ENCODE measurements at places on chromosomes 6 and 20.

DNA sequence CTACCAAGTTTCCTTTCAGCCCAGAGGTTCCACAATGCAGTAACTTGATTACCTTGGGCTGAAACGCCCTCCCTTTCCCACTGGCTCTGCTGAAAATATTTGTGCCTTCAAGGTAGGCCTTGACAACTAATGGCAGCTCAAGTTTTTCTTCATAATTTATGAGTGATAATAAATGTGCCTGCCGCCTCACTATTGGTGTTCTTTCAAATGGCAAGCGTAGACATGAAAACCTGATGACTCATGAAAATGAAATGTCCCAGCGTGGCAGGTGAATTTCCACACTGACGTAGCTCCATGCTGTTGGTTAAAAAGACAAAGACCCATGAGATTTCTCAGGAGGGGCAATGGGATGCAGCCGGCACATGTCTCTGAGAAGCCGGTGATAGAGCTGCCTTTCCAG lies 107.2 kb upstream of the GGTLC1 start:
- peak; percentile 75 for DNase-seq

- DNase-seq: no peak
Observed at GRCh38 chr20:17783671-17784070, 83.9 kb downstream of the BANF2 start.

DNA sequence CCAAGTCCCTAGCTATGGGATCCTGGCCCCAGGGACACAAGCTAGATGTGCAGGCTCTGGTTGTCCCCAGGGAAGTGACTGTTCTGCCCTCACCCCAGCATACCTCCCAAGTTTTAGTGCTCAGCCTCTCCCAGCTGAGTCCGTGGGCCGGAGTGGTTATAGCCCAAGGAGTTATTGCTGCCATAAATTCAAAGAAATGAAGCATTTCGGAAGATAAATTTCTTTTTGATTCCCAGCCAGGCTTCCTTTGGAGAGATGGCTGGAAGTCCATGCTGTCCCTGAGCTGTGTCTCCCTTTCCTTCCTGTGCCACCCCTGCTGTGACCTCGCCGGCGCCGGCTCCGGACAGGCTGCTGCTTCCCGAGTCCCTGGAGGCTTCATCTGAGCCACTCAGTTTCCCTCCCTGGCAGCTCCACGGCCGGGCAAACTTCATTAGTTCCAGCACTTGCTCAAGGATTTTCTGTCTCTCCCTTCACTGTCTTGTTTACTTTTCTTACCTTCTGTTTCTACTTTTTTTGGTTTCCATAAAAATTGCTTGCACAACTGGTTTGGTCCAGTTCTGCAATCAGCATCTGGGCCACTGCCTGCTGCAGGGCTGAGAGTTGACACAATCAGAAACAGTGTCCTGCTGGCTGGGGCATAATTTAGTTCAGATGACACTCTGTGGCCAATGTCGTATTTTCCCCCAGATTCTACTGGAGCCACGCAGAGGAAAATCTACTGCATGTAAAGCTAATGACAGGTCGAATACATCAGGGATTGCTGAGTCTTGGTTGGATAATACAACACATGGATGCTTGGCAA lies 225.5 kb downstream of the SYNDIG1 start:
- DNase-seq: no peak

DNA sequence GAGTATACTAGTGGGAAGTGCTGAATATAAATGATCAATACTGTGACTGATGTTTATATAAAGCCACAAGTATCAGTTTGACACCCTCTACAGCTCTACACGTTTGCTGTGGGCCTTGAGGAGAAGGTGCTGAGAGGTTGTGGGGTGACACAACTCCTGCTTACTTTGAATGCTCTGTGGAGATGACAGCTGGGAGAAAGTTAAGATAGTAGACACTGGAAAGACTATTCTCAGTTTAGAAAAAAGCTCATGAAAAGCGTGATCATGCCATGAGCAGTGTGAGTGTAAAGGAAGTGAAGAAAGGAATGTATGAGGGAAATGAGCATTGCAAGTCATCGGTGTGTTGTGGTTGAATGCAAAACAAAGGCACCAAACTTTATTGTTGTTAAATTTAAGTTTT lies 215.8 kb downstream of the UTRN start:
- no peak for DNase-seq

- no peak for DNase-seq
Observed at GRCh38 chr6:28974505-28974904, 30.6 kb downstream of the ZNF311 start.

DNA sequence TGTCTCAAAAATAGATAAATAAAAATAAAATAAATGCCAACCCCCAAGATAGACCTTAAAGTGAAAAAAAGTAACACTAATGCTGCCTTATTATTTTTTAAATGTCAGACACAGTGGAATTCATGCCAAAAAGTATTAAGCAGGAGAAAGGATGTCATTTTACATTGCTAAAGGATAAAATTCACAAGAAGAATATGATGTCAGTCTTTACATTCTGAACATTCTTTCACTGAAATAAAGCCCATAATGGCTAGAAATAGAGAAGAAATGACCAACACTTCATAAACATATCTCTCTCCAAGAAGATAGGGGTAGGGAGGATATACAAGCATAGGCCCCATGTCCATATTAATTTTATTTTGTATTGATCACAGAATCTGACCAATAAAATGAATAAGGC lies 47.4 kb downstream of the SLC23A2 start:
- no peak for DNase-seq

DNA sequence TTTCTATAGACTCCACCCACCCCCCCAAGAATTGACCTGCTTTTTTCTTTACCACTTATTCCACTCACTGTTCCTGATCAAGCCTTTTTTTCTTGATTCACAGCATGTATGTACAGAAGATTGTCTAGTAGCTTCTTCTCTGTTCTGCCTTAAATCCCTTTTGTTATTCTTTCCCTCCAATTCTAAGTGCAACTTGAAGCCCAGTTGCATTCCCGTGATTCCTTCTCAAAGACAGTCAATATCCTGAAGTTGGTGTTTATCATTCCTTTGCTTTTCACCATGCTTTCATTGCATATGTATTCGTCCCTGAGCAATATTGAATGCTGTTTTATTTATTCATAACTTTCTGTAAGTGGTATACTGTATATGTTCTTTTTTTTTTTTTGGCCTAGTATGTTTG lies 21.0 kb downstream of the XRN2 start:
- no peak for DNase-seq

- no peak for DNase-seq
Observed at GRCh38 chr6:30450909-30451841, 38.1 kb upstream of the HLA-E start.

DNA sequence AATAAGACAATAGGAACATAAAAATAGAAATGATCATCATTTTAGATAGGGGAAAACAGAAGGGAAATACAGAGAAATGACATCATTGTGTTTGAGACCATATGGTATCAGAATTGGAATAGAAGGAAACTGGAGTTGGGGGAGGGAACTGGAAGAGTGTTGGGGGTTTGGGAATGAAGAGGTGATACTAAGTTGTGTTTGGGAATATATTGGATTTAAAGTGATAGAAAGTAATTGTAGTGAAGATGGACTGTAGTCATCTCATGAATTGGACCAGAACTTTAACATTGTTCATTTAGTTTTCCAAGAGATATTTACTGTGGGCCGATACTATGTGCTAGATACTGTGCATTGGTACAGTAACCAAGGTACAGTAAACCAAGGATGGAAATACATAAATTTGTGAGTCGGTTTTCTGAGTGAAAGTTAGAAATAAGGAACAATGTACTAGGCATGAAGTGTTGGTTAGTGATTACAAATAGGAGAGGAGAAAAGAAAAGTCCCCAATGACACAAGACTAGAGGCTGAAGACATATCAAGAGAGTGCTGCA lies 32.3 kb downstream of the KCNQ5 start:
- DNase-seq: no peak

DNA sequence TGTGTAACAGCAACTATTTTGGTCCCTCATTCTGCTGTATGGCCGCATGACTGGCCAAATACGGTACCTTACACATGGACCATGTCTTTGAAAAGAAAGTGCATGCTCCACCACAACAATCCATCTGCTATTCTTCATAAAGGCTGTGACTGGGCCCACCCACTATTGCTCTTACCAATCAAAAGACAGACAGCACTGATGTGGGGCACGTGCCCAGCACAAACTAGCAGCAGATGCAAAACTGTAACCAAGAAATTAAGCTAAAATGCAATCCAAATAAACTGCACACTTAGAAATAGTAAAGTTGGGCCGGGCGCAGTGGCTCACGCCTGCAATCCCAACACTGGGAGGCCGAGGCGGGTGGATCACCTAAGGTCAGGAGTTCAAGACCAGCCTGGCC lies 20.5 kb downstream of the MDN1 start:
- no peak for DNase-seq

DNA sequence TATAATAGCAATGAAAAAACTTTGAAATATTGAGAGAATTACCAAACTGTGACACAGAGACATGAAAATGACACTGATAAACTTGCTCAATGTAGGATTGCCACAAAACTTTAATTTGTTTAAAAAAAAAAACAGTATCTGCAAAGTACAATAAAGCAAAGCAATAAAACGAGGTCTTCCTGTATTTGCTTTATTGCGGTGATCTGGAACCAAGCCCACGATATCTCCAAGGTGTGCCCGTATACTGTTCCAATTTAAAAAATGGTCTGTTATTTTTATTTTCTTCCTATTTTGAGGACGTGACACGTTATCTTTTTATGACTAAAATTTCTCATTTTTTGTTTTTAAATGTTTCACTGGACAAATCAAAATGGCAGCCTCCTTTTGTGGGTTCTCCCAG lies 25.5 kb downstream of the EYA2 start:
- no peak for DNase-seq

DNA sequence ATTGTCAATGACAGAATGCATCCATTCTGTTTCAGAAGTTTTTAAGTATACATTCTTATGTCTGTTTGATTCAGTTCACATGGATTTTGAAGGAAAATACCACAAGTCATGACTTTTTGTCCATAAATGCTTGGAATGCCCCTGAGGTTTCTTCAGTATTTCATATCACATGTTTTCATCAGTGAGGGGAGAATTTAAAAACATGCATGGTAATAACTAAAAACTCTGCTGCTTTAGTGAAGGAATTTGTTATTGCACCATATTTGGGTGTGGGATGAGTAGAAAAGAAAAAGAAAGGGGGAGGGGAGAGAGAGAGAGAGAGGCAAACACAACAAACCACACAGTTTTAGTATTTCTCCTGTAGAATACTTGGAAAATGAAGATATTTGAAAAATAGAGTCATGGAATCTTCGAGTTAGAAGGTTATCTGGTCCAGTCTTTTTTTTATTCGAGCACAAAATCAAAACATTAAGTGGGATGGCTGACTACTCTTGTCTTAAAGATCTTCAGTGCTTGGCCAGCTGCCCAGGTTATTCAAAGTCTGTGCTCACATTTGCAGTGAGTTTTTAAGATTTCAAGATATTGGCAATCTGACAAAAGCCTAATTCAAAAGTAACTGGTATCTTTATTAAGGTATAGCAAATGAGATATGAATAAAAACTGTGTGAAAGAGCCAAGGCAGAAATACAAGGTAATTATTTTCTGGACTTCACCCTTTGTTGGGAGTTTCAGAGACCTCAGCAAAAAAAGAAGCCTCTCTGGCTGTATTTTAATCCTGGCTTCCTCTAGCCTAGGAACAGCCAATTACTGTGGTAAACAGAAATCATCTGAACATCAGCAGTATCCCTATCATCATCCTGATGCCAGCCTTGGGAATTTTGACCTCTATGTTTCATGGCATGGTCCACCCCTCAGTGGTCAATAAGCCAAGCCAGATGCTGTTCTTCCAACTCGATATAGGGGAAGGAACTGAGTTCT lies 687.9 kb upstream of the CITED2 start:
- peak; percentile 52 for DNase-seq

GRCh38 chr6:4404415-4404814 lies 269.0 kb upstream of the ECI2 start:
- no peak for DNase-seq

DNA sequence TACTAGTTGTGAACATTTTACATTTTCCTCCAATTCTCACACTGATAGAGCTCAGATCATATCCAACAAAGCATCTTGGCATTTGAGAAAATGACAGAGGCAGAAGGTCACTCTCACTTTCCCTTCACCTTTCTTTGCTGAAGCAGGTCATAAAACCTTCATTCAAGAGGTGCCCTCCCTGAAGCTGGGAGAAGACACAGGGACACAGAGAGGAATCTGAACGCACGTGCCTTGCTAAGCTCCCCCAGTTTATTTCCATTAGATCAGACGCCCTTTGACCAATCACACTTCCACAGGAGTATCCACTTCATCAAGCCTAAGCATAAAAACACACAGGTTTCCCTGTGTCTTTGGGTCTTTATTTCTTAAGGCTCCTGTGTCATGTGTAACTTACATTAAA lies 9.2 kb upstream of the MBOAT1 start:
- no peak for DNase-seq

GRCh38 chr20:34472246-34472925 lies 43.8 kb upstream of the DYNLRB1 start:
- DNase-seq: no peak

DNA sequence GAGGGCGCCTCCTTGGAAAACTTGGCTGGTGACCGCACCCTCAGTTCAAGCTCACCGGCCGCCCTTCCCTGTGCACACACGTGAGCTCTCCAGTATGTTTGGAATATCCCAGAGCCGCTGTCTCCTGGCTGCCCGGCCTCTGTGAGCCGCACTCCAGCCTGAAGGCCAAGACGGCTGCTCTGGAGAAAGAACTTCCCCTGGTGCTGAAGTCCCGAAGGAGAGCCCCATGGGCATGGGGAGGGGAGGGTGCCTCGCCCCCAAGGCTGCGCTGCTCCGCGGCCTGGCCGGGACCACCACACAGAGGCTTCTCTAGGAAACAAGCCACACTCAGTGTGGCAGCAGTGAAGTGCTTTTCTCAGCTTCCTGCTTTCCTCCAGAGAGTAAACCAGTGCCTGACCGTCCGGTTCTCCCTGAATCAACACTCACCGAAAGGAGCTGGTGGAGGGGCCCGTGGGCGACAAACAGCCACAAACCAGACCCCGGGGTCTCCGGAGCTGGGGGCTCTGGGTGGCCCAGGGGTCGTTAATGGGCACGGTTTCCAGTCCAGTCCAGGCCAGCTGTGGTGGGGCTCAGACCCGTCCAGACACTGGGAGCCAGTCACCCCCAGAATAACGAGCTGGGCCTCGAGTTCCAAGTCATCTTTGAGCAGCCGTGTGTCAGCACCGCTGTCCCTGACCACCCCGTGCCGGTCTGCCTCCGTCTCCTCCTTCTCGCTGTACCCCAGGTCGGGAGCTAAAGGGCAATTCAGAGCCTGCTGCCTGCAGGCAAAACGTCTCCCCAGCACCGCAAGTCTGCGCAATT lies 87.4 kb upstream of the BHLHE23 start:
- no peak for DNase-seq

DNA sequence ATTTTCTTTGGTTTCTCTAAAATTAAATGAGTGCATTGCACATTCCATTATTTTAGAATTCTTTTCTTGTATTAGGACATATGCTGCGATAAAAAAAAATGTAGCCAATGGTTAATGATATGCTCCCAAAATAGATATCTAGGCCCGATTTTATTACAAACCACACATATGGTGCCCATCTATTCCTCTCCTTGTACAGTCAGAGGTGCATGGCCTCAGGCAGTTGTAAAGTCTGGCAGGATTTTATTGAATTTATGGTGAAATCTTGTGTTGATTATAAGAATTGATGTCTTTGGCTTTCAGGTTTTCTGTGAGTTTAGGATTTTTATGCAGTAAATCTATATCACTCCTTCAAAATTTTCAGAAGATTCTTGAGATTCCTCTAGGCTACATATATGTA lies 192.2 kb downstream of the RFPL4B start:
- peak; percentile 65 for DNase-seq
